ENCODE measurements at places on chromosomes 4 and X.

DNA sequence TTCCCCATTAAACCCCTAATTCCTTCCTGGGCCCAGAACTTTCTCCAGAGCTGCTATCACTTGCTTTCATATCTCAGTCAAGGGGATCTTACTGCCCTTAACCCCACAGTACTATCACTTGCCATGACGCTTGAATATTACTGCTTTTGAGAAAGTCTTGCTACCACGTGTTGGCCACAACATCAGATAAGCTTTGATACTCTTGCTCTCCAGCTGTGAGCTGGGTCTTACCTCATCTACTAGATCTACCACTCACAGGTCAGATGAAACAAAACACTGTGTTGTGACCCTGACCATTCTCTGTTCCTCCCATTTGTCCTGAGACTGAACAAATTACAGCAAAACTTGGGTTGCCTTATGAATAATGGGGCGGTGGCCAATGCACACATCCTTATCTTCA lies 12.1 kb upstream of the TAPT1 start:
- no peak for DNase-seq

DNA sequence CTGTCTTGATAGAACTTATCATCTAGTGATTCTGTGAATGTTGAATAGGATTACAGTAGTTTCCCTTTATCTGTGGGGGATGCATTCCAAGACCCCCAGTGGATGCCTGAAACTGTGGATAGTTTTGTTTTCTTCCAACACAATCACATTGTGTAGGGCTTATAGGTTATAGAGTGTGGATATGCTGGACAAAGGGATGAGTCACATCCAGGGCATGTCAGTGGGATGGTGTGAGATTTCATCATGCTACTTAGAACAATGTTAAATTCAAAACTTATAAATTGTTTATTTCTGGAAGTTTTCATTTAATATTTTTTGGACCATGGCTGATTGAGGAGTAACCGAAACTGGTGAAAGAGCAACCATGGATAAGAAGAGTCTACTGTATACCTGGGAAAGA lies 432.3 kb upstream of the ATOH1 start:
- no peak for DNase-seq

DNA sequence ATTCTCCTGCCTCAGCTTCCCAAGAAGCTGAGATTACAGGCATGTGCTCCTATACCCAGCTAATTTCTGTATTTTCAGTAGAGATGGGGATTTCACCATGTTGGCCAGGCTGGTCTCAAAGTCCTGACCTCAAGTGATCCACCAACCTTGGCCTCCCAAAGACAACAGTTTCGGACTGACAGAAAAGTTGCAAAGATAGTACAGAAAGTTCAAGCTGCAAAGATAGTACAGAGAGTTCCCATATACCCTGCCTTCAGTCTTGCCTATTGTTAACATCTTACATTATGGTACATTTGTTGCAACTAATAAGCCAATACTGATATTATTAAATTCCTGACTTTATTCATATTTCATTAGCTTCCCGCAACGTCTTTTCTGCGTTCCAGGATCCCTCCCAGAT lies 65.8 kb downstream of the SUPT20HL2 start:
- DNase-seq = no peak

GRCh38 chr4:181760560-181760959 lies 482.6 kb upstream of the TENM3 start:
- DNase-seq = no peak

DNA sequence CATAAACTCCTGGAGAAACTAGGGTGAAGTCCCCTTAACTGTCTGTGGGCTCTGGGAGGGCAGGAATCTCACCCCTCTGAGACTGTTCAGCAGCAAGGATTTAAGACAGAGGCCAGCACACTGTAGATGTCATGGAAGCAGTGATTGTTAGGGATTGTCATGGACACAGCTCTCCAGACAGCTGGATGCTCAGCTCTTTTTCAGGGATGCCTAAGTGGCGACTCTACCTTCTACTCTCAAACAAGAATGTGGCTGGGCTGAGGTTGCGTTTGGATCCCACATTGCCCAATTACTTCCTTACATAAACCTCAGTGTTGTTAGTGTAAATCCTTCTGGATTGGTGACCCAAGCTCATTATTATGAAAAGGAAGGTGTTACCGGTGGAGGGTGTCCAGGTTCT lies 291.9 kb upstream of the VCX3A start:
- DNase-seq = no peak

GRCh38 chr4:7788694-7789425 lies 150.8 kb downstream of the AFAP1 start:
- DNase-seq = no peak

GRCh38 chr4:189162073-189162789 lies 778.4 kb upstream of the FRG1 start:
- no peak for DNase-seq

Measured in NCI-H1436 (cell line).